Activated CD8-positive, alpha-beta memory T cell treated with anti-CD3 and anti-CD28 coated beads for 1 hour (primary cell): ENCODE measurements at places on chromosomes 3 and 15.

DNA sequence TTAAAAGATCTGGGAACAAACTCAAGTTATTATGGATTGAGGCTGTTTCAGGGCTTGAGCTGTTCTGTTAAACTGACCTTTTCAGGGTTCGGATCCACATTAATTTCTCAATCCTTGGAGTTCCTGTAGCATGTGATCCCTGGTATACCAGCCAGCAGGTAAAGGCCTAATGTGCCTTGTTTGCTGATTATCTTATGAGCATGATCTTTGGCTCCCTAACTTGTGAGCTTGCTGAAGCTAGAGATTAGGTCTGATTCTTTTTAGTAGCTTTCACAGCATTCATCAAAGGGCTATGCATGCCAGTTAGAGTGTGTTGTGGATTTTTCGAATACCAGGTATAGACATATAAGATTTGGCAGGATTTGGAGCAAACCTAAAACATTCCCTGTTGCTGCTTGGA lies 10.3 kb downstream of the CORO2B start:
- DNase-seq, result no peak

DNA sequence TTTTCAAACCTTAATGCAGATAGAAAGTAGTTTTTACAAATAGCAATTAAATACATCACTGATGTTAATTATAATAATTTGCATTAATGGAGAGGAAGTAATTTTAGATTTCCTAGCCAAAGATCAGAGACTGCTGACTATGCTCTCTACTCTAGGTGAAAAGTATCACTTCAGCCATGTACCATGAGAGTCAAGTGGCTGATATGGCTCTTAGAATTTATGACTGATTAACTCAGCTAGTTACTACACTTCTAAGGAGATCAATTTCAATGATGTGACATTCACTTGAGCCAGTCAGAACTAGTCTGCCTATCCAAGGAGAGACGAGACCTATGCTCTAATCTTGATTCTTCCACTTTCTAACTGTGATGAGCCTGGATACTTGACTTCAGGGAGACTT lies 405.7 kb upstream of the RORA start:
- no peak for DNase-seq

GRCh38 chr3:10783360-10784351 lies 32.4 kb upstream of the SLC6A11 start:
- DNase-seq, result no peak

DNA sequence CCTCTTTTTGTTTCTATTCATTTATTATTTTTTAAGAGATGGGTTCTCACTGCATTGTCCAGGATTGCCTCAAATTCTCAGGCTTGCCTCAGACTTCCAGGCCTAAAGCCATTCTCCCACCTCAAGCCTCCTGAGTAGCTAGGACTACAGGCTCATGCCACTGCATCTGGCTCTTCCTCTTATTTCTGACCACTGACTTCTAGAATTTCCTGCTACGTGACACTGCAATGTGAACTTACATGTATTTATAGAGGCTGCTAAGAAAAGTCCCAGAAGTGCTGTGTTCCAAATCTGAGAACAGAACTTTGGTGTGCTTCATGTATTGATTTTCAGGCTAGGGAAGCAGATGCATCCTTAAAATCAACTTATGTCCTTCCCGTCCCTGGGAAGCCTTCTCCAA lies 407.4 kb downstream of the RSL24D1 start:
- no peak for DNase-seq

GRCh38 chr3:94183551-94183950 lies 120.7 kb downstream of the NSUN3 start:
- no peak for DNase-seq

DNA sequence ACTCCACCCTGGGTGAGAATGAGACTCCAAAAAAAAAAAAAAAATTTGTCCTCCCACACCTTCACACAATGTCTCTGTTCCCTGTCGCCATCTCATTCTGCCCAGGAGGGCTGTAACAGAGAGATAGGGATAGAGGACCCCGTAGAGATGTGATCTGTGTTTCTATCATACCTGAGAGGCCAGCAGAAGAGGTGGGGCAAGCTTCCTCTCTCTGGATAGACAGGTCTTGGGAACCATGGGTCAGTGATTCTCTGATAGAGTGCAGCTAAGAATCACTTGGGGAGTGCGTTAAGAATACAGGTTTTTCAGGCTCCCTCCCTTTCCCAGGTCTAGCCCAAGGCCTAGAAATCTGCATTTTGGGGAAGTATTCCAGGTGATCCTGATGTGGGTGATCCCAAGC lies 8.3 kb downstream of the CA12 start:
- DNase-seq, result no peak

GRCh38 chr15:59028387-59028955 lies 41.0 kb downstream of the RNF111 start:
- no peak for DNase-seq

- no peak for DNase-seq
Observed at GRCh38 chr3:27326629-27327545, 42.3 kb downstream of the NEK10 start.

DNA sequence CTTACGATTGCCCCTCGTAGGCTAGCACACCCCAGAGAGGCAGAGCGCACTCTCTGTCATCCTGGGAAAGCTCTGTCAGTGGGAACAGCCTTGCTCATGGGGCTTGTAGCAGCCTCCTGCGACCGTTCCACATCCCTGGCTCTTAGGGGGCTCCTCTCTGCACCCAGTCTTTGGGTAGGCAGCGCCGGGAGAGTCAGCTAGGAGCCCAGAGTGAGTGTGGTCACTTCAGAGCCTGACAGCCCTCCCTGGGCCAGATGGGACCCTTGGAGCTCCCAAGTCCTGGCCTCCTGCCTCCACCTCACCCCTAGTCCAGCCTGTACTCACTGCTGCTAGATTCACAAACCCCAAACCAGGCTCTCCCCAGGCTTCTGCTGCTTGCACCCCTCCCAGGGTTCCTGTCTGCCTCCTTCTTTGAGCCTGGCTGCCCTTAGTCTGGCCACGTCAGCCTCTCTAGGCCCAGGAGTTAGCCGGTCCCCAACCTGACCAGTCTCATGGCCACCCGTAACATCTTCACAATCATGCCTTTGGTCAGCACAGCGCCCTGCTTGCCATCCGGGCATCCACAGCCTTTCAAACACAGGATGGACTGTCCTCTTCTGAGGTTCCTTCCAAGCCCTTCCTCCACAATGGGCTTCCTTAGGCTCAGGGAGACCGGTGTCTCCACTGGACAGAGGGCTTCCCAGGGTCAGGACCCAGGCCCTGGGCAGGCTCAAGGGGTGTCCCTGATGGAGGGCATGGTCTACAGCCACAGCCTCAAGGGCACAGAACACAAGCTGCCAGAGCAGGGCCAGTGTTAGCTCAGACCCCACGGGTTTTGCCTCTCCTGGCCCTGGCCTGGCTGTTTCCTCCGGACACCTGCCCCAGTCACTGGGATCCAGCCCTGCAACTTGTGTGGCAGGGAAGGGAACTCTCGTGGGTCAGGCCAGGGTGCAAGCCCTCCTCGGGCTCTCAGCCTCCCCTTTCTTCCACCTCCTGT lies 4.6 kb downstream of the ACSBG1 start:
- no peak for DNase-seq

GRCh38 chr3:150370999-150371398 lies 37.1 kb upstream of the TSC22D2 start:
- DNase-seq, result no peak

- no peak for DNase-seq
Observed at GRCh38 chr15:89088605-89089315, 504 bp downstream of the ABHD2 start.

GRCh38 chr3:146611096-146611495 lies 6.0 kb upstream of the PLSCR5 start:
- DNase-seq, result no peak

- no peak for DNase-seq
Observed at GRCh38 chr3:64686446-64686908, 1.3 kb downstream of the ADAMTS9 start.
